ENCODE measurements at places on chromosomes 2 and 18. TPM values are rescaled to one million over a fixed set of nuclear protein-coding genes. Genes with fewer than 3 reads are reported as not detected.

The SLC30A3 gene
- 0.16 TPM for polyA plus RNA-seq

The ACTG2 gene
- polyA plus RNA-seq = 3.8 TPM

The PREPL gene
- polyA plus RNA-seq = 4.0 TPM

The APLF gene
- polyA plus RNA-seq = 1.1 TPM

The LIMS2 gene
- 76.1 TPM for polyA plus RNA-seq

The B3GNT7 gene
- 1.7 TPM for polyA plus RNA-seq

The ABCG8 gene
- 0.02 TPM for polyA plus RNA-seq

The TTN gene
- 0.67 TPM for polyA plus RNA-seq

The SLC14A1 gene
- 8.2 TPM for polyA plus RNA-seq

The PLB1 gene
- 3.8 TPM for polyA plus RNA-seq

The TNFRSF11A gene
- 0.57 TPM for polyA plus RNA-seq

The FOXD4L1 gene
- 0.19 TPM for polyA plus RNA-seq

The PAX8 gene
- polyA plus RNA-seq = 0.08 TPM

The OR6B2 gene
- polyA plus RNA-seq = not detected

The DOK6 gene
- polyA plus RNA-seq = 0.09 TPM

The RESP18 gene
- polyA plus RNA-seq = not detected
